ENCODE measurements at places on chromosomes 2 and 18. TPM values are rescaled to one million over a fixed set of nuclear protein-coding genes. Genes with fewer than 3 reads are reported as not detected.
A peak's percentile ranks its signal among the peaks of the same experiment; 100 is the strongest.

ALLC gene
- total RNA-seq, result not detected

DNA sequence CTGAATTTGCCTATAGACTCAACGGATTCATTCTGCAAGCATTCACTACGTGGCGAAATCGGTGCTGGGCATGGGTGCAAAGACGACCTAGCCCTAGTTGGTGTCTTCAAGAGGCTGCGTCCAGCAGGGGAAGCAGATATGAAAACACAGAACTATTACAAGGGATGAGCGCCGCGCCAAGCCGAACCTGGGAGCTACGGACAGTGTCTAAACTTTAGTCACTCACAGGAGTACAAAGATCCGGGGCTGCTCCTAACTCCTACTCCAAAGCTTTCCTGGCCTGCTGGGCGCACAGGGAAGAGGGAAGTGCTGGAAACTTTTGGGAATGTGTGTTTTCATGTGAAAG, 732 bp upstream of the ANXA4 start:
- DNase-seq, result peak; percentile 71

GRCh38 chr18:7775128-7775527, 208.0 kb downstream of the PTPRM start:
- DNase-seq, result no peak

GRCh38 chr2:95052307-95052706, 26.8 kb downstream of the MAL start:
- DNase-seq, result no peak

AFF3 gene
- 1.9 TPM for total RNA-seq

- no peak for DNase-seq
These were observed 142.0 kb upstream of the DNMT3A start for GRCh38 chr2:25483607-25484266.

- DNase-seq, result no peak
These were observed 72.0 kb downstream of the KCNF1 start for GRCh38 chr2:10983711-10984110.

DNPEP gene
- total RNA-seq, result 81.7 TPM

DNA sequence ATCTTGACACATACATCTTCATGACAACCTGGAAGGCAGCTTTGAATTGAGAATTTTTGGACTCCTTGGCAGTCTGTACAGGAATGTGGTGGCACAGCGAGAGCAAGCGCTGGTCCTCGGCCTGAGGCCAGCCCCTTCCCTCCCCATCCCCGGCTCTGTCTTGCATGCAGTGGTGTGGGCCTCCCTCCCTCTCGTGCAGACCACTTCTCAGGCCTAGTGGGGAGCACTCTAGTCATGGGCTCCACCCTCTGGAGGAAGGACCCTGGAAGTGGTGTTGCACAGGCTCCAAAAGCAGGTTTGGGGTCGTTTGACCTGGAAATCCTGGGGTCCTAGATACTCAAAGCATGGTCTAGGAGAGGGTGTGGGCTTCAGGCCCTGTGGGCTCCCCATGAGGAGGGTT, 32.3 kb downstream of the ADCYAP1 start:
- DNase-seq, result no peak

- peak; percentile 94 for DNase-seq
These were observed 22.3 kb downstream of the PXDN start for GRCh38 chr2:1721706-1722646.

- DNase-seq, result no peak
These were observed 18.4 kb downstream of the ZC3H6 start for GRCh38 chr2:112293636-112294401.

DNA sequence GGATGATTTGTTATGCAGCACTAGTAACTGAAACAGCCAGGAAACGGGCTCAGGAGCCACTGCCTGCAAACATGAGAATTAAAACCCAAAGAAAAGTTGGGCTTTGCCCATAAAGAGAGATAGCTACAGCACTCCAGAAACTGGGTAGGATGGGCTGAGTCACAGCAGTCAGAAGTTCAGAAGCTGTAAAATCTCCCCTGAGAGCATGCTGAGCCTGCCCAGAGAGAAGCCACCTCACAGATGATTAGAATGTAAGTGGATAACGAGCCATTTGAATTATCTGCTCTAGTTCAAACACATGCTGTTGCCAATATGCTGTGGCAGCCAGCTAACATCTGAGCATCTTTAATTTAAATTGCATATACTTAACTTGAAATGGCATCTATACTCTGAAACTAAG, 388.1 kb upstream of the ACVR2A start:
- DNase-seq, result no peak

DNA sequence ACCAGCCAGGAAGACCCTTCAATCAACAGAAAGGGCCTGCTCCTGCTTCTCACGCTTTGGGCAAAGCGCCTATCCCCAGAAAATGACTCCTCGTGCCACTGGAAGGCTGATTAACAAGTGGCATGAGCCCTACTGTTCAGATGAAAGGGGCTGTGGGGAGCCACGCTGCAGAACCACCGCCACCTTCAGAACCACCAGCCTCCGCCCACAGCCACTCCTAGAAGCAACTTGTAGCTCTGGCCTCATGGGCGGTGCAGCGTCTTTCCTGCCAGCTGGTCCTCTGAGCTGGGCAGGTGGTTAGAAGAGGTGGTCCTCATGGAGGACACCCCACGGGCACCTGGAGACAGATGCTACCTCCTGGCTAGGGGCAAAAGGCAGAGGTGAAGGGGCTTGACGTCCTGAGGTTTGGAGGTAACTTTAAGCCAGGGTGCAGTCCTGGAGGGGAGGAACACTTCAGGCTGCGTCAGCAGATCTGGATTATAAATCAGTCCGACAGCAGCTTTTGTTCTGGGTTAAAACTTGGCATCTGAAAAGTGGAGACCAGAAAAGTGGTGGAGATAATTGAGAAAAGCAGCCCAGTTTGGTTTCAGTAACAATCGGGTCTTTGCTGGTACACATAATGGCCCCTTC, 861 bp upstream of the SEMA4C start:
- DNase-seq, result no peak

DNA sequence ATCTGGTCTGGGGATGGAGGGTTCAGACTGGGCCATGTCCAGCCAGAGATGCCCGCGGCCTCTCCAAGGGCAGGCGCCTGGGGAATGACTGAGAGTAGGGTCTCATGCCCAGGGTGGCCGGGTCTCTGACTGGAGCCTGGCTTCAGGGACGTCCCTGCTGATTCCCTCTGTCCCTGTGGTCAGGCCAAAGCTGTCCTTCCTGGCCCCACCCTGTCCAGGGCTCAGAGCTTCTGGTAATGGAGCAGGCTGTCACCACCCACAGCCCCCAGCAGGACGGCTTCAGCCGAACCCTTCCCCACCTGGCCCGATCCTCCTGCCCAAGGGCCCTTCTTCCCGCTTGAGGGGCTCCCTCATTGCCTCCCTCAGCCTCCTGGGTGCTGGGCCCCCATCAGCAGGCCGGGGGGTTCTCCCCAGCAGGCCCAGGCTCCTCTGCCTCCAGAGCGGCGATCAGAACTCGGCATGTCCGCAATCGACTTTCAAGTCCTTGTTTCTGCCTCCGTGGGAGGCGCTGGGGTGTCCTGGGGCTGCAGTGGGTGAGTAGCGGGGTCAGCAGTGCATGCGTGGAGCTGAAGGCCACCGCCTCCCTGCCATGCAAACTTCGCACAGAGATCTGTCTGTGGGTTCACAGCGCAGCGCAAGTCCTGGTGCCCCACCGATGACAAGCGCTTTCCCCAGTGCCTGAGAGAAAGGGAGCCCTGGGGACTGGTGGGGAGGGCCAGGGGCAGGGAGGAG, 18.3 kb downstream of the RAMP1 start:
- DNase-seq, result no peak

GREB1 gene
- 3.4 TPM for total RNA-seq

MATN3 gene
- 13.4 TPM for total RNA-seq

- no peak for DNase-seq
These were observed 114.0 kb downstream of the LYPD6B start for GRCh38 chr2:149152469-149152953.

DNA sequence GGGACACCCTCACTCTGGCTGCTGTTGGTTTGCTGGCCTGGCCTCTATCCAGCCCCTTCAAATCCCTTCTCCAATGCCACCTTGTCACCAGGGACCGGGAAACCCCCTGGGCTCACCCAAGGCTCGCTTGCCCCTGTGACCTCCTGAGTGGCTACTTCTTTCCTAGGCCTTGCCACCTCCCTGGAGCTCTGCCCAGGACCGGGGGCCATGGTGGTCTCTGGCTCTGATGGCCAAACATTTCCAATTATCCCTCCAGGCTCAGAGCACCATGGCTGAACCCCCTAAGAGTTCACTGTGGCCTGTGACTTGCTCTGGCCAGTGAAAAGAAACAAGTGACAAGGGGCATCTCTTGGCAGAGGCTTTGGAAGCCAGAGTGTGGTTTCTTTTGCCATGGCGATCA, 237.6 kb downstream of the TFCP2L1 start:
- DNase-seq, result no peak

GRCh38 chr2:71609441-71609840, 156.1 kb downstream of the DYSF start:
- peak; percentile 65 for DNase-seq

TCF4 gene
- total RNA-seq, result 55.0 TPM

- DNase-seq, result peak; percentile 4
These were observed 45.1 kb downstream of the FARSB start for GRCh38 chr2:222610746-222611145.

- DNase-seq, result no peak
These were observed 33.3 kb downstream of the VSNL1 start for GRCh38 chr2:17573804-17574175.

Data from A172 (cell line).